H1 (cell line): ENCODE measurements at places on chromosomes 16 and 17. TPM values are rescaled to one million over a fixed set of nuclear protein-coding genes. Genes with fewer than 3 reads are reported as not detected.

The AOC3 gene
- total RNA-seq, result 2.1 and 2.7 TPM in 2 replicates

The CDK3 gene
- 7.4 and 10.0 TPM in 2 replicates for total RNA-seq

The UBFD1 gene
- total RNA-seq, result 104 and 106 TPM in 2 replicates

The ADAMTS18 gene
- 0.19 TPM in 2 replicates for total RNA-seq

GRCh38 chr17:4006745-4007211 lies 42.5 kb upstream of the ATP2A3 start:
- no peak for DNase-seq

DNA sequence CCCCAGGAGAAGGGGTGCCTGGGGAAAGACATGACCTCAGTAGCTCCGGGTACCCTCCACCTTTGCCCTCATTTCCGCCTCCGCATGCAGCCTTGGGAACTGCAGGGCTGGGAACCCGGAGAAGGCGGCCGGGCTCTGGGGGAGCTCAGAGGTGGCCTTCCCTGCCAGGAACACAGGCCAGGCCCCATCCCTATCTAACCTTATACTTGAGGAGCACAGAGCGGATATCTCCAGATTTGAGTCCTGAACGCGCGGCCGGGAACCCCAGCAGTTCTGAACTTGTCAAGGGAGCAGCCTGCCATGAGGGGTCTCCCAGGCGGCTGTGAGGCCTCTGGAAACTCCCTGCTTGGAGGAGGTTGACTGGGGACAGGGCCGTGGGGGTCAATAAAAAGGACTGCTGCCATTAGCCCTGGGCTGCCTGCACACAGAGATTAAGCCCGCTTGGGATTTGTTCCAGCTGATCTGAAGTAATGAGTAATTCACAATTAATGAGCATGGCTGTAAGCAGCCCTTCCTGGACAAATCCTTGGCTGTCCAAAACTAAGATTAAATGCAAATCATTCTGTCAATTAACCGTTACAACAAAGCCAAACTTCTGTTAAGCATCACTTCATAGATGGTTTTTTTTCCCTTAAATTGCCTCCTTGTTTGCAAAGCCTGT lies 26.3 kb upstream of the METRNL start:
- no peak for DNase-seq

DNA sequence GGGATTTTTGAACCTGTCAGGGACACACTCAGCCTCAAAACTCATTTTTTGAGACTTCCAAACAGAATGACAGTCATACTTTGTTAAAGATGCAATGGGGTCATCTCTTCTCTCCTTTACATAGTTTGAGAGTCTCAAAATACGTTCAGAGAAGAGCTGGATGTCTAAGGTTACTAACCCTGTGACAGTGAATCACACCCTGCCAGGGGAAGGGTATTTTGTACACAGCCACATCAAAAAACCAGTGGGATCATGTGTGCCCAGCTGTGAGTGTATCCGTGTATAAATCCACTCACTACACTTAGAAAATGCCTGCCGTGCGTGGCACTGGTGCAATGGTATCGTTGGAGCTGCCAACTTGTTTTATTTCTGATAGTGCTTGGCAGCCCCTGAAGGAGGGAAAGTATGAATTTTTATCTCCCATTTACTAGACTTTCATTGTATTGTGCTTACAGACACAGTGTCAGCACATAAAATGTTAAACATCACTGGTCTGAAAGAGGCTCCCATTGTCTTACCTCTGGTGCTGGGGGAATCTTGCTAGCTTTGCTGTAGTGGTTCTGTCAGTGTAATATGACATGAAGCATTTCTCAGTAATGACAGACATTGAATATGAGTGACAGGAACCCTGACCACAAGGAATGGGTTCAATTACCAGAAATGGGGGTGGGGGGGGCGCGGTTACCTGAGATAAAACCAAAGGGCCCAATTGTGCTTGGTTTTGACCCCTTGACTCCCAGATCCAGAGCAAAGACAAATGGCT lies 256.3 kb downstream of the FTO start:
- DNase-seq, result no peak

DNA sequence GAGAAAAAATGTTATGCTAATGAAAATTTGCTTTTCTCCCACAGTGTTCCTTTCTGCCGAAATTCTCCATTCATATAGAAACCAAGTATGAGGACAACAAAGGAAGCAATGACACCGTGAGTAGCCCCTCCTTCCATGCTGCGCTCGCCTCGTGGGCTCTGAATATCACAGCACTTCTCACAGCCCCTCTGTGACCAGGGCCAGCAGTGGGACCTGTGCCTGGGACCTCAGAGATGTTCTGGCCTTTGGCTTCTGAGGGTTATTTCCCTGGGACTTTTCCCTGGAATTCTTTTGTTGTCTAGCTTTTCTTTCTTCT lies 139.6 kb upstream of the NOL11 start:
- no peak for DNase-seq

GRCh38 chr17:45398800-45399199 lies 33.9 kb downstream of the ARHGAP27 start:
- no peak for DNase-seq

DNA sequence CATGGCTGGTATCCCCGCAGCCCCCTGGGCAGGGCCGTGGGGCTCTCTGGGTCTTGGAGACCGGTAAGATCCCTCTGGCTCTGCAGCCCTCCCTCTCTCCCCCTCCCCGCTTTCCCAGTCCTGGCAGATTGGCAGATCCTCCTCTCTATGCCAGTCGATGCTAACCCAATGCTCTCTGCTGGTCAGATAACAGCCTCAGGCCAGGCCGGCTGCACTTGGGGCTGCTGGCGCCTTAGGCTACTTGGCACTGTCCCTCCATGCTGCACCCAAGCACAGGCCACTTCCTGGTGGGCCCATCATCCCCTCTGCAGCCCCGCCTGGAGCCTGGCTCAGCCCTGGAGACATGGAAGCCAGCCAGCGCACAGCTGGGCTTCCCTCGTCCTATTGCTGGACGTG lies 81.7 kb downstream of the RTN4RL1 start:
- no peak for DNase-seq

GRCh38 chr17:72766761-72767356 lies 325.6 kb downstream of the SLC39A11 start:
- no peak for DNase-seq

GRCh38 chr16:50021544-50021943 lies 3.5 kb upstream of the CNEP1R1 start:
- no peak for DNase-seq
